Pulmonary artery endothelial cell (primary cell): ENCODE measurements at places on chromosomes 11 and 22. TPM values are rescaled to one million over a fixed set of nuclear protein-coding genes. Genes with fewer than 3 reads are reported as not detected.

DNA sequence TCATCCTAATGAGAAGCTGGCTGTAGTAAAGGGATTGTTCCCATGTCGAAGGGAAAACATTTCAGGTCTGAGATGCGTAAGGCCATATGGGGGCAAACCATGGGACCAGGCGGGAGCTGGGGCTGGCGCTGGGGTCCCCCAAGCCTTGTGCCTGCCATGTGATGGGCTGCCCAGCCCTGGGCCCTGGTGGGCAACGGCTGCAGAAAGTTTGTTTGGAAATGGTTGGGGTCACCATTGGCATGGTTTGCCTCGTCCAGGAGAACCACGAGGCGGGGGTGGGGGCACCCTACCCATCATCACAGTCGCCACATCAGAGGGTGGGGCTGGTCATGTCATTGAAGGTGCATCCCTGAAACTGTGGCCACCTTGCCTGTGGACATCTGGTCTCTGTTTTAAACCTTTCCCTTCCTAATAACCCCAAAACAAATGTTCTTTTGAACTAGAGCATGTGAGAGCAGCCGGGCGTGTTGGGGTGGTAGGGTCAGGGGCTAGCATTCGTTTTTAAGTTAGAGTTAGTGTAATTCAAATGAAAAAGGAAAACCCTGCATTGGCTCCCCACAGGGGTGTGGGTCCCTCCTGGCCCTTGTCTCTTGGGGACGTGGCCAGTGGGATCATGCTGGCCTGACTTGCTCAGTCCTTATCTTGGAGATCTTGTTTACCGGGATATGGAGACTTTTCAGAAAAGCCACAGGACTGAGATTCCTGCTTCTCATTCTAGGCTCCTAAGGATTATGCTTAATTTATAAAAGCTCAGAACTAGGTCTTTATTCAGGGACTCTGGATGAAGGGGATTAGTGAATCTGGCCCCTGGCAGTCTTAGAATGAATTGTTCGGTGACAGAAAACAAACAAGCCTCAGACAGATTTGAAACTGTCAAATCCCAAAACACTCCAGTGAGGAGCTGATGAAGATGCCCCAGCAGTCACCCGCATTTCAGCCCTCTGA is 98.5 kb downstream of the CTTN start:
- no peak for DNase-seq

GRCh38 chr11:108565653-108566052 is 27.9 kb downstream of the EXPH5 start:
- DNase-seq = no peak

- no peak for DNase-seq
These were observed 10.4 kb downstream of the TMPRSS6 start for GRCh38 chr22:37098976-37099591.

GRCh38 chr11:76385903-76386302 is 4.8 kb downstream of the GVQW3 start:
- DNase-seq = no peak

OR52H1 gene
- not detected in 2 replicates for total RNA-seq

GRCh38 chr11:111221208-111221607 is 24.3 kb upstream of the POU2AF2 start:
- DNase-seq = no peak

CTNND1 gene
- 174 and 247 TPM in 2 replicates for total RNA-seq

- DNase-seq = no peak
These were observed 24.1 kb downstream of the RNF214 start for GRCh38 chr11:117256573-117256972.

- no peak for DNase-seq
These were observed 33.9 kb downstream of the BCL2L13 start for GRCh38 chr22:17672417-17672991.

TRPM5 gene
- total RNA-seq = not detected in 2 replicates

DNA sequence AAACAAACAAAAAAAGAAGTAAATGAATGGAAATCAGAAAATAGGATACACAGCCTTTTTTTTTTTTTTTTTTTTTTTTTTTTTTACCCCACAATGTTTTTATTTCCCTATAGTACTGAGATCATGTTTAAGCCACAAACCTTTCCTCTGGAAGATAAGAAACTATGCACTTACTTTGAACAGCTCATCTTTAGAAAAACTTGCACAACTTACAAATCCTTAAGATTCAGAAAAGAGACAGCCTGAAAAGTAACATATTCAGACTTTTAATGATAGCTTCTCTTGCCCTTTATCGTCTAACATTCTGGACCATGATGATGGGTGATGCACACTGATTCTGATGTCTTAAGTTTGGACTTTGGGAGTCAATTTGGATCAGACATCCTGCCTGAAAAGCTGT is 80.3 kb downstream of the TNRC6B start:
- DNase-seq = no peak

- no peak for DNase-seq
These were observed 6.8 kb upstream of the LIF start for GRCh38 chr22:30253205-30253852.

VSIG10L2 gene
- total RNA-seq = not detected in 2 replicates

GRCh38 chr11:62958547-62959421 is 26.0 kb downstream of the SLC22A6 start:
- DNase-seq = no peak

C11orf16 gene
- not detected in 2 replicates for total RNA-seq

MFRP gene
- not detected in 2 replicates for total RNA-seq

DNA sequence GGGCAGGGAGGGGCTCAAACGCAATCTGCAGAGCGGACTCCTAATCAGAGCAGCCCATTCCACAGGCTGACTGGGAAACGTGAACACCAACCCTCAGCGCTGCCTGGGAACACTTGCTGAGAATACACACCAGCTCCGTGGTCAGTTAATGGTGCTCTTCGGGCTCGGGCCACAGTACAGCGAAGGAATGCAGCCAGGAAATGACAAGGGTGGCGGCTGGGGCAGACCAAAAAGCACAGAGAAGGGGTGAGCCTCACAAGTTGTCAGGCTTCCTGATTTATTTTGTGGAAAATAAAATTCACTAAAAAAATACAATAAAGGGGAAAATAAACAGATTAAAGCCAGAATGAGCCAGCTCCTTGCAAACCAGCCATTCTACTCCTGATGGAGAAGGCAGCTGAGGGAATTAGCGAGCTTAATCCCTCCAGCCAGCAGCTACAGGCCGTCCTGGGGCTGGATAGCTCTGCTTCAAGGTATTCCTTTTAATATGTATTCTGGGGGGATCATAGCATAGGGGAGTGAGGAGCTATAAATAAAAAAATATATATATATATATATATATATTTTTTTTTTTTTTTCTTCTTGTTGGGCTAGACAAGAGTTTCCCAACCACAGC is 165.5 kb upstream of the NTM start:
- DNase-seq = no peak

EI24 gene
- 173 and 185 TPM in 2 replicates for total RNA-seq

CABP4 gene
- 0.04 and 0.33 TPM in 2 replicates for total RNA-seq

DNA sequence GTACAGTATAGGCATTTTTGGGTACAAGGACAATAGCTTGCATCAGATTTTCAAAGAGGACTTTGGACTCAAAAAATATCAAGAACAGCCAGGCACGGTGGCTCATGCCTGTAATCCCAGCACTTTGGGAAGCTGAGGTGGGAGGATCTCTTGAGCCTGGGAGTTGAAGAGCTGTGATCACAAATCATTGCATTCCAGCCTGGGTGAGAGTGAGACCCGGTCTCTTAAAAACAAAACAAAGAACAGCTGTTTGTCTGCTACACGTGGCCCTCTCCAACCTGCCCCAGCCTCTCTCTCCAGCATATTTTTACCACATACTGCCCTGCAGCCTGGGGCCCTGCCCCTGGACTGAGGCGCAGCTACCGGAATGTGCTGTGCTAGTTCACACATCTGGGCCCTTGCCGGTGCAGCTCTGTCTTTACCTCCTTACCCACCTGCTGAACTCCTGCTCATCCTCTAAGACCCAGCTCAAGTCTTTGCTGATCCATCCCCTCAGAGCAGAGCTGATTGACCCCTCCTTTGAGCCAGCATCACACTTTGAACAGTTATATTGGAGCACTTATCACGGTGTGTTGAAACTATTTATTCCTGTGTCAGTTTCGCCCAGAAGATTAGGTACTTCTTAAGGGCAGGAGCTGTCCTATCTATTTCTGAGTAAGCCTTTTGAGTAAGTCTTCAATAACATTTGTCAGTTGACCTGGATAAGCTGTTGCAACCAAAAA is 29.4 kb downstream of the GRIK4 start:
- DNase-seq = no peak

DNA sequence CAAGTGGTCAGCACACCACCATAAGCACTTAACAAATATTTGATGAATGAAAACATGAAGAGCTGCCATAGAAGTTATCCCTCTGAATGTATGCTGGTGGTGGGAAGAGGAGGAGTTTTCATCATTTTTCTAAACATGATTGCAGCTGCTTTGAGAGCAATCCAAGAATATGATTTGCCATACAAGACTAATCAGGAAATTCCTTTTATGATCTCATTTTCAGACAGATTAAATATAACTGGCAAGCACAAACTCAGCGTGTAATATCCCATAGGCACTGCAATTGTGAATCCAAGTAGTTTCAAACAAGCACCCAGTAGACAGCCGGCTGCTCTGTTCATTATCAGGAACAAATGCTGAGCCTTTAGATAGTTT is 505.7 kb upstream of the LUZP2 start:
- no peak for DNase-seq

GRCh38 chr11:26865703-26866102 is 128.2 kb upstream of the FIBIN start:
- DNase-seq = no peak
